CD4-positive, alpha-beta memory T cell (primary cell): ENCODE measurements at places on chromosomes 11 and 22.

- no peak for DNase-seq
Observed at GRCh38 chr11:16598906-16599305, 139.5 kb upstream of the C11orf58 start.

DNA sequence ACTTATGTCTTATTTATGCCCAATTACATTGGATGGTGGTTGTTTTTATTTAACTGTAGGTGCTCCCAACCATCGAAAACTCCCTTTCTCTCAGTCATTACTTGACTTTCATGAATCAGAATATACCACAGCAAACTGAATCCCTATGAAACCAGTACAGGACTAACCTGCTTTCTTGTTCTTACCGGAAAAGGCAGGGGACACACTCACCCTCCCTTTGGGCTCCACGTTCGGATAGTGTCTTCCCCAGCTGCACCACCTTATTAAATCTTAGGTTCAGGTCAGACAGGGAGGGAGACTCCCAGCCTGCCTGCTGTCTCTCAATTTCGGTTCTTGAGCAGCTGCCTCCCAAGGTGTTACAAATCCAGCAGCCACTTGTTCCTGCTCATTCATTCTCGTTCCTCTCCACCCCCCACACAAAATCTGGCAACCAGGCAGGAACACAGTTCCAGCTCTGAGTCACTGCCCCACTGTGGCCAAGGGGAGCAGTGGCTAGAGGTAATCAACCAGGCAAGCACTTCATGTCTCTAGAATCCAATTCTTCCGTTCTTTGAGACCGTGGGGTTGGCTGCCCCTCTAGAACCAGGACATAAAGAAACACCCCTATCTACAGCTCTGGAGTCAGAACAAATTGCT lies 133.0 kb downstream of the PLEKHA7 start:
- DNase-seq, result no peak

- DNase-seq, result no peak
Observed at GRCh38 chr22:47357086-47357485, 594.6 kb downstream of the TBC1D22A start.

DNA sequence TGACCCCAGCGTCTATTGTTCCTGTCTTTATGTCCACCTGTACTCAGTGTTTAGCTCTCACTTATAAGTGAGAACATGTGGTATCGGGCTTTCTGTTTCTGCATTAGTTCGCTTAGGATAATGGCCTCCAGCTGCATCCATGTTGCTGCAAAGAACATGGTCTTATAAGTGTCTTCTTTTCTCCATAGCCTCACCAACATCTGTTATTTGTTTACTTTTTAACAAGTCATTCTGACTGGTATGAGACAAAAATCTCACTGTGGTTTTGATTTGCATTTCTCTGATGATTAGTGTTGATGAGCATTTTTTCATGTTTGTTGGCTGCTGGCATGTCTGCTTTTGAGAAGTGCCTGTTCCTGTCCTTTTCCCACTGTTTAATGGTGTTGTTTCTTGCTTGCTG lies 21.7 kb upstream of the SLN start:
- DNase-seq, result no peak

DNA sequence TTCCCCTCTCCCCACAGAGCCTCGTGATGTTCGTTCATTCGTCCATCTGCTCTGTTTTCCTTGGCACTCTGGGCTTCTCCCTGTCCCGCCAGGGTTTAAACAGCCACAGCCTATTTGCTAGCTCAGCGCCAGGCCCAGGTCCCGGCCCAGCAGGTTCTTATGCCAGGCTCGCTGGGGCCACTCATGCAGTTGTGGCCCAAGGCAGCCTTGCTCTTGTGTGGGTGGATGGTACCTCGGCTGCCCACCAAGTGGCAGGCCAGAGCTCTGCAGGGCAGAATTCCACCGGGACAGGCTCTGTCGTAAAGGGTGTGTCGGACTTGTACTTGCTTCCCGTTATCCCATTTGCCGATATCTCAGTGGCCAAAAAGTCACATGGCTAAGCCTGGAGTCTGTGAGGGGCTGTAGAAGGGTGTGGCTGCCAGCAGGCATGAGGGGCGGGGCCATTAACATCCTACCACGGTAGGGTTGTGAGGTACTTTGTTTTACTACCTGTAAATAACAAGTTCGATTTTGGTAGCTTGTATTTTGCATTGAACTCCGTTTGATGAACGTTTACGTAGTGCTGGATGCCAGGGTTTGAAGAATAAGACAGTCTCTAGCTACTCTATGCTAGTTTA lies 7.9 kb downstream of the FAM118A start:
- DNase-seq, result no peak

DNA sequence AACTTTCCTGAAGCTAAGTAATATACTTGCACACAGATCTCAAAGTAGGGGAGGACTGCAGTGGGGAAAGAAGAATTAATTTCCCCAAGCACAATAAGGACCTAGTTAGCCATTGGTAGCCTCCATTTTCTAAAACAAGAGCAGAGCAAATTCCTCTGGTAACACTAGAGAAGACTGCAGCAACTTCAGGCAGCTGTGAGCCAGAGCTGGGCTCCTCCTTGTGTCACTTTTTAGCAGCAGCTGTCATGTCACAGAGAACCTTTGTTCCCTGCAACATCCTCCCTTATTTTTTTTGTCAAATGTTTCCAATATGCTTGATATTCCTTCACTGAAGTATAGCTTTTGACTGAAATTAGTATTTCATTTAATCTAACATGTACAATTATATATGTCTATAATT lies 54.4 kb downstream of the RRAS2 start:
- DNase-seq, result no peak

DNA sequence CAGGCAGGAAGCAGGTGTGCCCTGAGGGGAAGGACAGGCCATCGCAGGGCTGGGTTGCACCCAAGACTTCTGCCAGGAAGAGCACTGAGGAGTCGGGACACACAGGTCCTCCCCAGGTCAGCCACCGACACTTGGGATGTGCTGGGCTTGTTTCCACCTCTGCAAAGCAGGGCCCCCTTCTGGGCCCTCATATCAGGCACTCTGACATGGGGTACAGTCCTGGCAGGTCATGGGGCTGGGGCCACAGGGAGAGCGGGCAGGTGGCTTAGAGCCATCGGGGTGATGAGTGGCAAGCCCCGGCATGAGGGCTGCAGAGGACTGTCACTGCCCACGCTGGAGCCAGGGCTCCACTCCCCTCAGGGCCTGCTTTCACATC lies 7.9 kb upstream of the ADORA2A start:
- no peak for DNase-seq

GRCh38 chr11:33892906-33893594 lies 1.2 kb upstream of the LMO2 start:
- no peak for DNase-seq

DNA sequence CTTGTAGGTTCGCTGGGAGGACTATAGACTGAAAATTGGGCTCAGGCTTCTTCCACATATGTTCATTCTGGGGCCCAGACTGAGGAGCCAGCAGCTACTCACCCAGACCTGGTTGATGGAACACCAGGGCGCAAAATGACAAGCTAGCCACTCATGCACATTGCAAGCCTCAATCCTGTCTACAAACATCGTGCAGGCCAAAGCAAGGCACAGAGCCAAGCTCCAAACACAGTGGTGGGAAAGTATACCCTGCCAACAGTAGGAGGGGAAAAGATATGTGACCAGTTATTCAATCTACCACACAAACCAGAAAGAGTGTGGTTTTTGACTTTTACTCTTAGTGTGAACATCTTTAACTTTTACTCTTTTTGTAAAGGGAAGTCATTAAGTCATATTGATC lies 660.5 kb downstream of the NTM start:
- DNase-seq, result no peak

DNA sequence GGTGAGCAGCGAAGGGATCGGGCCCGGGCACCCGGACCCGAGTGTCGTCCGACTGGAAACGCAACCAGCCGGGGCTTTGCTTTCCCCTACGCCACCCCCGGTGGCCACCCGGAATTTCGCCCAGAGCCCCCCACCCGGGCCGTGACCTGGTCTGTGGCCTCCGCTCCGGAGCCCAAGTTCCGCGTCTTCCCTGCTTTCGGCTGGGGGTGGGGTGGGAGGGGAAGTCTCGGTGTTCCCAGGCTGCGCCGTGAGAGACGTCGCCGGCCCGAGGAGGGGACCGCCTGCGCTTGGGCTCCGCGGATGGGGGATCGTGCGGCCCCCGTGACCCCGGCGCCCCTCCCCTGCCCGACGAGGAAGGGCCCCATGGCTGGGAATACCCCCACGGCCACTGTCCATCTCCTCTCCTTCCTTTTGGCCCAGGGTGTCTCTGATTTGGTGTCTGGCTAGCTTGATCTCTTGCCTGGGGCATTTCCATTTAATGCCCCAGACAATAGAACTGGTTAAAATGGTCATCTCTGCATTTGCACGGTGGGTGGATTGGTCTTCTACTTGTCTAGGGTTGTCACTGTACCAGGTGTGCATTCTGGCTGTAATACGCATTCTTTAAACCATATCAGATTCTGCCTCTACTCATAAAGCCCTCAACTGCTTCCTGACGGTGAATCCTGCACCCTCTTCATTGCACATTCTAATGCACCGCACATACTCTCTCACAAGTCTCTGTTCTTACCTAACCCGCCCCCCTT lies 789 bp downstream of the SIK2 start:
- peak; percentile 26 for DNase-seq

DNA sequence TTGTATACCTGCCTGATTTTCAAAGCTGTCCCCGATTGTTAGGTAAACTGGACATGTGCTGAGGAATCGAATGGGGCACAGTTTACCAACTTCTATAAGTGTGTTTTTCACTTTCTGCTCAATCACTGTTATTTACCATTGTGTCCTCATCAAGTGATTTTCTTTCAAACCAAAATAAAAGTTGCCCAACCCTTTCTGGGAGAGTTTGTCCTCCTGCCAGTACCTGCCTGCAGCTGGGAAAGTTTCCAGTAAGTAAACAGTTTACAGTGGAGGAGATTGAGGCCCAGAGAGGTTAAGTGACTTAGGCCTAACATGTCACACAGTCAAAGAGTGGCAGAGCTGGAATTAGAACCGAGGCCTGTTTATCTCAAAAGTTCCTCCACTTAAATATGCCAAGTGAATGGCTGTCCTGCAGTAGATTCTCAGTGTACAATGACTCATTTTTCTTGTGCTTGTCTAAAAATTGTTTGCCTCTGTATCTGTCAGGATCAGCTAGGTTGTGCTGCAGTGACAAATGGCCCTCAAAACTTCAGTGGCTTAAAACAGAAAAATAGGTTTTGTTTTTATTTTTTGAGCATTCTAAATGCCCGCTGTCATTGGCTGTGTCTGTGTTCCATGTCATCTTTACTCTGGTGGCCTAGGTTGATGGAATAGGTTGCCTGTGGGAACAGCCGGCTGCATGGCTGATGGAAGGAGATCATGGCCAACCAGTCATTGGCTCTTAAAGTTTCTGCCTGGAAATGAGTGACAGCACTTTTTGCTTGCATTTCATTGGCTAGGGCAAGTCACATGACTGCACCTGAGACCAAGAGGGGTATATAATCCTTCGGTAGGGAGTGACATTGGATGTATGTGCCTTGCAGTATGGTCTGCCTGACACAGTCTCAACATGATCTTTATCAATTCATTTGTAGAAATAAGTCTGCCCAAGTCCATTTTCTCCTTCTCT lies 61.8 kb upstream of the CRYBB3 start:
- DNase-seq, result no peak

GRCh38 chr11:528815-529727 lies 6.3 kb downstream of the HRAS start:
- no peak for DNase-seq

GRCh38 chr22:49181431-49181830 lies 646.2 kb downstream of the BRD1 start:
- no peak for DNase-seq

- no peak for DNase-seq
Observed at GRCh38 chr22:19888131-19888746, 33.6 kb upstream of the GNB1L start.

- peak; percentile 11 for DNase-seq
Observed at GRCh38 chr11:17014833-17015626, 816 bp upstream of the PLEKHA7 start.

DNA sequence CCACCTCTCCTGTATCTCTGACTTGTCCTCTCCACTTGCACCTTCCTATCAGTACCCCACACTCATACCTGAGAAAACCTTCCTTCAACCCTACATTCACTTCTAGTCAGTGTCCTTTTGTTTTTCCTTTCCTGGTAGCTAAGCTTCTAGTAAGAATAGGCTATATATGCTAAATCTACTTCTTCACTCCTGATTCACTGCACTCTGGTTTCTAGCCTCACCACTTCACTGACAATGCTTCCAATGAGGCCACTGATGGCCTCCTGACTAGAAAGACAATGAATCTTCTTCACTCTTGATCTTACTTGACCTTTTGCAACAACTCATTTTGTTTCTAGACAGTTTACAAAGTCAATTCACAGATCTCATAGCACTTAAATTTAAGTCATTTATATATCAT lies 52.0 kb downstream of the RELT start:
- DNase-seq, result no peak

DNA sequence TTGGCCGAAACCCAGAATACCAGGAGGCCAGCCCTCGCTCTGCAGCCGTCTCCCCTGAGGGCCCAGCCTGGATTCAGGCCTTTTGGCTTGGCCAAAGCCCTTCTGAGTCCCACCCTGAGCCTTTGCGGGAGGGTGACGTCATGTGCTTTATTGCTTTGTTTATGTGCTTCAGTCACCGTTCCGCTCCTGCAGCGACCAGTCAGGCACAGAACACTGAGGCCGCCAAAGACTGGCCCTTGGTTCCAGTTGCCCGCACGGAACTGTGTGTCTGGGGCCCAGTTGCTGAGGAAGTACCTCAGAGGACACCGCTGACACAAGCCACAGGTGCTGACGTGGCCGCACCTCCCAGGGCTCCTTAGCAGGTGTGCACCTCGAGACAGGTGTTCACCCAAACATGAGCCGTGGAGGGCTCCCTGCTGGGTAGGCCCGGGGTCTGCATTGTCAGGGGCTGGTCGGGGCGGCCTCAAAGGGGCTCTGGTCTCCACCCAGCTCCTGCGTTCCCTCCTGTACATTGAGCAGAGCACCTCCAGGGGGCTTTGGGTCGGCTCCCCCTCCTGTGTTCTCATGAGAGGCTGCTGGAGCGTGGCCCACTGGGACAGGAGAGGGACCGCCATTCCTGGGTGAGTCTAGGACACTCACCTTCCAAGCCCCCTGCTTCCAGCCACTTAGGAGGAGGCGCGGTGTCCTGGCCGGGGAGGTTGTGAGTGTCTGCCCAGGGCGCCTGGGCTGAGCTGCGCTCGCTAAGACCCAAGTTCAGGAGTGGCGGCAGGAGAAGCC lies 376.8 kb downstream of the TBC1D22A start:
- DNase-seq, result no peak

GRCh38 chr11:65713212-65713969 lies 1.3 kb downstream of the KAT5 start:
- DNase-seq, result no peak

- DNase-seq, result no peak
Observed at GRCh38 chr11:108854346-108854745, 189.5 kb downstream of the DDX10 start.

- DNase-seq, result no peak
Observed at GRCh38 chr22:35591714-35592417, 25.3 kb downstream of the MB start.

DNA sequence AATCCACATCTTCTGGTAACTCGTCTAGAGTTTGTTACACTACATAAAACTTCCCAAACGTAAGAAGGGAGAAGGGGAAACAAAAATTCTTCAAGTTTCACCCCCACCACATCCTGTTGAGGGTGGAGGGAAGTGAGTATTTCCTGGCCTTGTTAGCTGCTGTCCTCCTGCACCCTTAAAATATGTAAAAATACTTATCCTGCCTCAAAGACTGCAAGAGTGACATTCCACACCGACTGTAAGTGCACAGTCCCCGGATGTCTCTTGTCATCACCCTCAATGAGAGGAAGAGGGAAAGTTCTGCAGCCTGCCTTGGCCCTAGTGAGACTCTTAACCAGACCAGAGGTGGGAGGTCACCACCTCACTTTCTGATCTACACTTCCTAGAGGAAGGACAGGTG lies 3.3 kb downstream of the TMEM121B start:
- DNase-seq, result no peak
